ENCODE measurements at places on chromosomes 7 and 10.

DNA sequence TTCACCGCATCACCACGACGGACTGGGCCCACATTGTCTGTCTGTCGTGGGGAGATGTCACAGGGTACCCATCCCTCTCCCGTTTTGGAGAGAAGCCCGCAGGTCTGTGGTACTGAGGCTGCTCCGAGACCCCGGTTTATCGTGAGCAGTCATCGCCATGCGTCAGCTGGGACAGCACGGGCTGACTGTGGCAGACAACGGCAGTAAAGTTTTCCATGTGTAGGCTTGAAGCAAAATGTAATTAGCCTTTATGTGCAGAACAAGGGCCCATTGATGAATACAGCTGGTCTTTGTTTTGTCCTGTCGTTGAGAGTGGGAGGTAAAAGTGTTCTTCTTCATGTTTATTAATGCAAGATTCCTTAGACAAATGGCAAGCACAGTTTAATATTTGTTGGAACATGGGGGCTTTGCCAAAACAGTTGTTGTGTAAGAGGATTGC lies 167.4 kb upstream of the SH2B2 start:
- no peak for DNase-seq

GRCh38 chr7:100102950-100103840 lies 1.8 kb downstream of the AP4M1 start:
- DNase-seq: no peak

- DNase-seq: no peak
Observed at GRCh38 chr10:10141782-10142382, 875.8 kb upstream of the CELF2 start.

DNA sequence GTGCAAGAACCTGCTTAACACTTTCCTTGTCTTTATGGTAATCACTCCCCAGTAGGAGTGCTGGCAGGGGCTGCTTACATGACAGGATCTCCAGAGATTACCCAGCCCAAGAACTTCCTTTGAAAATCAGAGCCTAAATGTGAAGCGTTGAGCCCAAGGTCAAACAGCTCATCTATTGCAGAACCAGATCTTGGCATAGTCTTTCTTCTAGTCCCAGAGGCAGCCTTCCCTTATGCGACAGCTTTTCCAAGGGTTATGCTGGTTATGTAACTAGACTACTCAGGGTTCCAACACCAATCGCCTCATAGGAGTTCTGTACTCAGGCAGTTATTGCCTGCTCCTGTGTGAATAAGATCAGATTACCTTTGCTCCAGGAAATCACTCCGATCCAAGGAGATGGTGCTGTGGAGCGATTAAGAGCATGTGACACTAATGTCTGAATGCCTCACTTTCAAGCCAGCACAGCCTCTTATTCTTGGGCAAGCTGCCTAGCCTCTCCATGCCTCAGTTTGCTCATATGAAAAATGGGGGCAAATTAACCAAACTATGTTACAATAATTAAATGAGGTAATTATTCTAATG lies 8.4 kb upstream of the LGI1 start:
- no peak for DNase-seq

GRCh38 chr7:73526896-73527821 lies 5.1 kb upstream of the BAZ1B start:
- no peak for DNase-seq

GRCh38 chr10:48507933-48508790 lies 96.7 kb downstream of the ARHGAP22 start:
- DNase-seq: no peak

- no peak for DNase-seq
Observed at GRCh38 chr7:148708026-148708885, 9.6 kb downstream of the CUL1 start.

GRCh38 chr10:13268310-13268709 lies 31.6 kb downstream of the PHYH start:
- no peak for DNase-seq

All from stimulated activated CD4-positive, alpha-beta T cell treated with anti-CD3 and anti-CD28 coated beads, Interleukin-15, amount 100 ng/mL, for 1 hour (primary cell).